IMR-90 (cell line): ENCODE measurements at places on chromosomes 12 and 14.

DNA sequence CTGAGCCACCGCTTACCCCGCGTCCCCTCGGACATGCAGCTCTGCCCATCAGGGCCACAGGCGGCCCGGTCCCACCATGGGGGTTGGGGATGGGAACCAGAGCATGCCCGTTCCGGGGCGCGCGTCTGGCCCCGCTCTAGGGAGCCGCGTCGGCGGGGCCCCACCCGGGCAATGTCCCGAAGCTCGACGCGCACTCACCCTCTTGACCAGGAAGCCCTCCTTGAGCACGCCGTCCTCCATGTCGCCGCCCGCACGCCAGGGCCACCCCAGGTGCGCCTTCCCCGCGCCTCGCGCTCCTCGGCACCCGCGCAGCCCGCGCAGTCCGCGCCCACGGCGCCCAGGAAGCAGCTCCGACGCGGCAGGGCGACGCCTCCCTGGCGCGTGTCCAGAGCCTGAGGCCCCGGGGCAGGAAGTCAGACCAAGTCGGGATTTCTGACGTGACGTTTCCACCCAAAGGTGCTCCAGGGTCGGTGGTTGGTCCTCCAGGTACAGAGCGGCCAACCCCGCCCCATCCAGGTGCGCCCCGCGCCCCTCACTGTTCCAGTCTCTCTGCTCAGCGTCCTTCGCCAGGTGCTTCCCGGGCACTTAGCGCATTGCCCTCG lies at the start of gene PLEK2:
TSS of gene PLEK2 (minus strand) at position 346 of the 602 bp plus-strand sequence. CDS start at position 240, 106 bp downstream.
- DNase-seq: no peak

DNA sequence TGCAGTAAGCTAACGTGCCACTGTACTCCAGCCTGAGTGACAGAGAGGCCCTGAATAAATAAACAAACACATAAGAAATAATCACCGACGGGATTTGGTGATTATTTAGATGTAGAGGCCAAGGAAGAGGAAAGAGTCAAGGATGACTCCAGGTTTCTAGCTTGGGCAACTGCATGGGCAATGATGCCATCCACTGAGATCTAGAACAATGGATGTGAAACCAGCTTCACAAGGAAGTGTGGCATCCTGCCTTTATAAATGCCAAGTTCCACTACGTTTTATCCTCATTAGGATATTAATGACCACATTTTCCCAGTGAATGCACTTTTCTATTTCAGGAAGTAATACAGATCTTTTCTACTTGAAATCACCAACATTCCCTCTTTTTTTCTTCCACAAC lies 10.9 kb upstream of the PTGER2 start:
- no peak for DNase-seq

DNA sequence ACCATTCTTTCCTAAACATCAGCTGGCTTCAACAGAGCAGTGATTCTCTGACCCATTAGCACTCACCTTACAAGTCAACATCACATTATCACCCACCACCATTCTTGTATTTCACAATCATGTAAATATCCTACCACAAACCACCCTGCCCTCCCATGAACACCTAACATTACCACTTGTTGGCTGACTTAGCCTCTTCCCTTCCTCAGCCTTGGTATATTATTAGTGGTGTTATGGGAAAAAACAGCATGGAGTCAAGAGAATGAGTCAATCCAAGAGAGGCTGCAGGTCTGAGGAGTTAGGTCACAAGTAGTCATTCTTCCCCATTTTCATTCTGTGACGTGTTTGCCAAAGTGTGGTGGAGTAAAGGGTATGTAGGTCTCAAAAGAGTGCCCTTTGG lies 22.3 kb upstream of the MGP start:
- DNase-seq: peak; percentile 10

- peak; percentile 0 for DNase-seq
These were observed 426.0 kb downstream of the GALC start for GRCh38 chr14:87566991-87567390.

DNA sequence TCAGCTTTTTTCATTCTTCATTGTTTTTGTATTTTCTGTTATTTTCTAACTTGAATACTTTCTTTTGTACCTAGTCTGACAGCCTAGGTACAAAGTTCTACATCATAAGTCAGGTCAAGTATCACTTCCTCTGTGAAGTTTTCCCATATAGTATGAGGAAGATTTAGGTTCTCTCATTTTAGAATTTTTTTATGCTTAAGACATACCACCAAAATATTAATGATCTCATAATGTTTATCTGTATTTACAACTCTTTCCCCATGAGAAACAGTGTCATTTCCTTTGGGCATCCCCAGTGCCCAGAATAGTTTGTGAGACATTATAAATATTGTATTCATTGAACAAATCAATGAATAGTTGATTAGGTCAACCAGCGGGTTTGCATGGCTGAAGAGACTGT lies 3.1 kb upstream of the ATF7IP start:
- no peak for DNase-seq

DNA sequence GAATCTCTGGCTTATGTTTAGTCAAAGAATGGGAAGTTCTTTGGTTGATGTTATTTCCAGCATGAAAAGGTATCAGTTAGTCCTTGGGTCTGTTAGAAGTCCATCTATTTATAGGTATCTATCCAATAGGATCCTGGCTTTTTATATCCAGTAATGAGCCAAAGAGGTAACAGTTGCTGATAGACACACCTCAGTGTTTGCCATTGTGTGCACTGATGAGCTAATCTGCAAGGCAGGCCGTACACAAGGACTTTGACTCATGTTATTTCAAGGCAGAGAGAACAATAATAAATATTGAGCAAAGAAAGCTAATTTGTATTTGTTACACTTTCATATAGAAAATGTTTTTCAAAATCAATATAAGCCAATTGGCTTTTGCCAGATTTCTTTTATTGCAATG lies 56.4 kb downstream of the GLT1D1 start:
- DNase-seq: no peak

- peak; percentile 72 for DNase-seq
These were observed at the start of gene RASSF8 for GRCh38 chr12:25958428-25959070. RASSF8 (plus strand) TSS chr12:25958682; CDS start chr12:26055344, 96,662 bp downstream.

DNA sequence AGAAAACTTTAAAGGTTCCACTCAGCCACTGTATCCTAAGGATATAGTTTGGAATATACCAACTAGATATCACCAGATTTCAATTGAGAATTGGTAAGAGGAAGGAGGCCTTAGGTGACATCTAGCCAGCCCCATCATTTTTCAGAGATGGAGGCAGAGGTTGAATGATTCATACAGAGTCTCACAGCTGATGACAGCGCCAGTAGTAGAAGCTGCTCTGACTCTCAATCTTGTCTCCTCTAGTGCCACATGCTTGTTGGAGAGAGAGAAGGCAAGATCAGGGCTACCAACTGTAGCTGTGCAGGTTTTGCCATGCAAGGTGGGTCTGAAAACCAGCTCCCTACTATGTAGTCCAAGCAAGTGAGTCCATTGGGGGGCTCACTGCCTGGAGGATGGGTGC lies 6.1 kb downstream of the FRMD6 start:
- DNase-seq: peak; percentile 61

GRCh38 chr12:26823390-26823789 lies 9.6 kb downstream of the ITPR2 start:
- DNase-seq: peak; percentile 51

DNA sequence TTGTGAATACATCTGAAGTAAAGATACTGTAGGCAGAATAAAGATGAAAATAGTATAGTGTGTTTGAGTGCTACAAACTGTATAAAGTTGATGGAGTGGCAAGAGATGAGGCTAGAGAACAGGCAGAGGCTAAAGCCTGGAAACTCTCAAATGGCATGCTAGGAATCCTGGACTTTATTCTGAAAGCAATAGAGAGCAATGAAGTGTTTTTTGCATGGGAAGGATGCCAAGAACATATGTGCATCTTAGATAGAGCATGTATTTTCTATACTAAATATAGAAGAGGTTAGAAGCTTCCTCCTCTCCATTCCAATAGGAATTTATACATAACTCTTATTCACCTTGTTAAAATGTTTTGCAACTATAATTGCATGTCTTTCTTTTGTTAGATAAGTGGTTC lies 86.3 kb upstream of the TMTC2 start:
- no peak for DNase-seq

DNA sequence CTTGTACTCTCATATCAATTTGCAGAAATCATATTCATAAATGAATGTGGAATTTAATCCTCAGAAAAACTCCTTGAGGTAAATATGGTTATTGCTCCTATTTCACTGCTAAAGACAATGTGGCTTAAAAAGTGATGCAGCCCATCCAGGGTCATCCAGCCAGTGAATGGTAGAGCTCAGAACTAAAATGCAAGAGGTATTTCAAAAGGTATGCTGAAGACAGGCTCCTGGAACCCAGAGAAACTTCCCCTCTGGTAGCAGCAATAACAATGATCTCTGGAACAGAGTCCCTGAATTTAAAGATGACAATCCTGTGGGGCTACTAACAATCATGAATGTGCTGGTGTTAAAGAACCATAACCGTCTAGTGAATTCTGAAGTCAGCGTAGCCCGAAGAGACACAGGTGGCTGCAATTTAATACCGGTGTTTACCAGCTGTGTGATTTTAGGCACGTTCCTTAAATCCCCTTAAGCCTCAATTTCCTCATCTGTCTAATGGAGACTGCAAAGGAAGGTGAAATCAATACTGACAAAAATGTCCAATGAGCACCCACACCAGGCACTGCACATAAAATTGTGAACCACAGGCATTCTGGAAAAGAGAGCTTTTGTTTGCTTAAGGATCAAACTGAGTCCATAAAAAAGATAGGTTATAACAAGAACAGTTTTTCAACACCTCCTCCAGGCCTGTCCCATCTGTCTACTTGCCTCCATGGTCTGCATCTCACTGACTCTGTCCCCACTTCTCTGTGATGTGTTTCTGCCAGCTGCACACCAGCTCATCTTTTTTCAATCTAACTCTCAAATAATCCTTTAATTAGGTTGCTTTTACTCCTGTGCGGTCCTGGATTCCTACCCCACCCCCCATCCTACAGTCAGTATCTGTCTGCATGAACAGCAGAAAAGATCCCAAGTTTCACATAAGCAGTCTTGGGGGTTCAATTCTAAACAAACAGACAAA lies 10.5 kb downstream of the TM7SF3 start:
- DNase-seq: no peak

DNA sequence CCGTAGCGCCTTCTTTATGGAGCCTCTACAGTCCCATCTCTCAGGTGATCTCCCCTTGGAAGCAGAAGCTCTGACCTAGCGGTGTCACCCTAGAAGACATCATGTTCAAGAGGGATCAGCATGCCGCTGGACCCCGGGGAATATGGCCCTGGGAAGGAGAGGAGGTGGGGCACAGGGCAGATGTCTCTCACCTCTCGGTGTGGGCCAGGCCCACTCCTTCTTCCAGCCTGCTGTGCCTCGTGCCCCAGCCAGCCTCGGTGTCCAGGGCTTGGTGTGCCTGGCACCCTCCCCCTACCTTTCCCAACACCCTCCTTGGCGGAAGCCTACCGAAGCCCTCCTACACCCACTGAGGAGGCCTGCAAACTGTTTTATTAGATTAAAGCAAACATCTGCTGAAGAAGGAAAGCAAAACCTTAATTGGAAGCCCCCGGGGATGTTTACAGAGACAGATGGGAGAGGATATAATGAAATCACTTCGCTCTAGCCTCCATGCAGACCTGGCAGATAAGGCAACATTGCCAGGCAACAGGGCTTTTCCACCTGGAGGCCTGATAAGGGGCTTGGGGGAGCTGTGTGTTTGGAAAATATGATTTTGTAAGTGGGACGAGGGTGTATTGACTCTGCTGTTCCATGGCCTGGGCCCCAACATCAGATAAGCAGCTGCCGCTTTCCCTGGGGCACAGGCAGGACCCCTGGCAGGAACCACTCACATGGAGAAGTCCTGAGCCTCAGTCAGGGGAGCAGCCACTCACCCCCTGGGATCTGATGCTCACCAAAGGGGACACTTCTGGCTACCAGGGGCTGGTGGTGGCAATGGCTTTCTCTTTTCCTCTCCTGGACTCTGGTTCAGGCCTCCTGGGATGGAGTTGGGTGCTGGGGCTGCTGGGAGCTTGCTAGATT lies 5.7 kb upstream of the CHGA start:
- no peak for DNase-seq

DNA sequence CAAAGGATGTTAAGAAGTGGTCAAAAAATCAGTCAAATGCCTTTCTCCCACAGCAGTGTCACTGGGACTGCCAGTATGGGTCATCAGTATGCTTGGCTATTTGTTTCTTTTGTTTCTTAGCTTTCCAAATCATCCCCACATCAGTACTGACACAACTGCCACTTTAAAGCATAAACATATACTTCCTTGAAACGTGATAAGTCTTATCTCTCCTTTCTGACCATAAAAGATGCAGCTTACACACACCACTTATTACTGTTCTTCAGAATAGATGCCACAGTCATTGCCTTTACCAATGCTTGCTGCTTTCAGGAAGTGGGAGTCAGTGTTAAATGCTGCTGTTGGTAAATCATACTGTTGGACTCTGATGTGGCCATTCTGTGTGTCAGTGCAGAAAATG lies 18.6 kb upstream of the GARIN2 start:
- DNase-seq: peak; percentile 39

DNA sequence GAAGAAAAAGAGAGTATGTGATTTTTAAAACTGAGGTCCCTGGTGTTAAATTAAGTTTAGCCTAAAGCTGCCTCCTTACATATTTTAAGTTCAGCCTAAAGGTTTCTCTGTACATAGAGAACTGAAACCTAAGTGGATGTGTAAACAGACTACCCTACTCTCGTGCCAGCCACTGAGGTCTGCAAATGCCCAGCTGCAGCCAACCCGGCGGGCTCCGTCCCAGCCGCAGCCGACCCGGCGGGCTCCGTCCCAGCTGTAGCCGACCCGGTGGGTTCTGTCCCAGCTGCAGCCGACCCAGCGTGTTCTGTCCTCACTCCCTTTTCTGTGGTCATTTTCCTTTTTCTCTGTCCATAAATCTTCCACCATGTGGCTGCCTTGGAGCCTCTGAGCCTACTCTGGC lies 97.2 kb upstream of the SFSWAP start:
- DNase-seq: no peak

GRCh38 chr12:38159591-38160317 lies 156.8 kb upstream of the ALG10B start:
- no peak for DNase-seq

GRCh38 chr12:75779891-75780496 lies 251.6 kb downstream of the PHLDA1 start:
- DNase-seq: no peak

GRCh38 chr12:54338698-54339296 lies 13.9 kb downstream of the COPZ1 start:
- DNase-seq: peak; percentile 56

DNA sequence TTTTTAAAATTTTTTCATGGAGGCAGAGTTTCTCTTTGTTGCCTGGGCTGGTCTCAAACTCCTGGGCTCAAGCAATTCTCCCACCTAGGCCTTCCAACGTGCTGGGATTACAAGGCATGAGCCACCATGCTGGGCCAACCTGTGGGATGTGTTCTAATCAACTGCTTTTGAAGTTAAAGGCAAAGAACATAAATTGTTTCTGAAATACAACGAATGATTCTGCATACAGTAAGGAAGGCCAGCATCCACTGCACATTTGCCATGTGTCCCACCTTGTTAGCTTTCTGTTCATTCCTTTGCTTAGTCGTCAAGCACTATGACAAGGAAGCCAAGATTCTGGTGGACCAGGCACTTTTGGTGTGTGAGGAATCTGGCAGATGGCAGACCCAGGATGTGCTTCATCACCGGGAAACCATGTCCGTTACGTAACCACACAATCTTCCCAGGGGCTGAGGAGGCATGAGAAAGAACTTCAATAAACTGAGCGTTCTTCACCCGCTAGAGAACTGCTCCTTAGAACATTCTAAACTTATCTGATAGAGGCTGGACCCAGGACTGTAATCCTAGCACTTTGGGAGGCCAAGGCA lies 24.5 kb downstream of the MOK start:
- DNase-seq: peak; percentile 99

- no peak for DNase-seq
These were observed 206.5 kb downstream of the SLC41A2 start for GRCh38 chr12:104751594-104751993.
